Stimulated activated CD8-positive, alpha-beta memory T cell treated with anti-CD3 and anti-CD28 coated beads, Interleukin-4, amount 100 ng/mL, for 4 hours (primary cell): ENCODE measurements at places on chromosomes 13 and 19.

- no peak for DNase-seq
Measured at GRCh38 chr13:114248011-114248410, 13.3 kb downstream of the CDC16 start.

DNA sequence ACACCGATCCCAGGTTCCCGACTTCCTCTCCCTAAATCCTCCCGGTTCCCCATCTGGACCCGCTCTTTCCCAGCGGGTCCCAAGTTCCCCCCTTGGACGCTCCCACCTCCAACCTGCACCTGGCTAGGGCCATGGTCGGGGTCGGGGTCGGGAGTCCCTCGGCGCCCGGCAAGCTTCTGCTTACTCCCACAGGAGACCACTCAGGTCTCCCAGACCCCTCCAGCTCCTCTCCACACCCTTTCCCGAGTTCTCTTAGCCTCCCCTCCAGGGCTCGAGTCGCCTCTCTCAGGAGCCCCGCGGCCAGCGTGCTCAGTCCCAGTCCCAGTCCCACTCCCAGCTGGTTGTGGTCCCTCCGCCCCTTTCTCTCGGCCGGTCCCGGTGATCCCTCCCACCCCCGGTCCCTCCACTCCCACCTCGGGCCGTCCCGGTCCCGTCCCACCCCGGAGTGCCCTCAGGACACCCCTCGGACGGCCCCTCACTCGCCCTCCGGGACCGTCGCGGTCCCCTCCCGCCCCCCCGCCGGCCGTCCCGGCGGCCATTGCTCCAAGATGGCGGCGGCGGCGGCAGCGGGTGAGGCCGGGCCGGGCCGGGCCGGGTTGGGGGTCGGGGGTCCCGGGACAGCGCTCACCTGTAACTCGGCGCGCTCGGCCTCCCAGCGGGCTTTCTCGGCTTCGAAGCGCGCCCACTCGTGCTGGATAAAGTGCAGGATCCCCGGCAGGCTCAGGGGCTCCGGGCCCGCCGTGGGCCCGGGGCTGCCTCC is at the start of gene FKRP:
Gene FKRP, plus strand, starts transcription at position 537 of the 760 bp plus-strand sequence. CDS start 9,394 bp downstream, outside the sequence.
- DNase-seq: no peak

- no peak for DNase-seq
Measured at GRCh38 chr19:33047422-33047821, 17.3 kb downstream of the RHPN2 start.

- no peak for DNase-seq
Measured at GRCh38 chr13:110546926-110547325, 14.6 kb downstream of the RAB20 start.

- DNase-seq: no peak
Measured at GRCh38 chr13:109599901-109600657, 186.3 kb downstream of the IRS2 start.
